Activated T-helper 1 cell treated with anti-CD3 and anti-CD28 coated beads, Interleukin-12 subunit alpha, Interleukin-12 subunit beta, Interleukin-2, Interleukin-4 antibody, amounts not matched to agents 30 ng/mL and 10 ng/mL and 1 ng/mL, durations not matched to agents 14 hours and 24 hours and 36 hours (primary cell): ENCODE measurements at places on chromosomes 3 and 15. TPM values are rescaled to one million over a fixed set of nuclear protein-coding genes. Genes with fewer than 3 reads are reported as not detected.

- H3K27ac ChIP-seq, result no peak overlapping the region
- H3K27me3 ChIP-seq, result peaks cover 1% of the 10 kb centered on the region
- no peak overlapping the region for H3K4me3 ChIP-seq
- H3K4me1 ChIP-seq, result no peaks in the 10 kb centered on the region
- no peak for DNase-seq
- H3K36me3 ChIP-seq, result no peaks in the 10 kb centered on the region
These were observed 94.3 kb upstream of the RNF7 start for GRCh38 chr3:141643796-141644195.

GRCh38 chr3:54874816-54875556 is 52.9 kb downstream of the LRTM1 start:
- no peaks in the 10 kb centered on the region for H3K36me3 ChIP-seq
- H3K4me3 ChIP-seq, result no peak overlapping the region
- no peaks in the 10 kb centered on the region for H3K4me1 ChIP-seq

- peak overlapping the region; percentile 15 for H3K27ac ChIP-seq
- peak overlapping the region; percentile 46 for H3K4me3 ChIP-seq
- H3K36me3 ChIP-seq, result peaks cover 38% of the 10 kb centered on the region
- no peak for DNase-seq
- peaks cover 58% of the 10 kb centered on the region for H3K4me1 ChIP-seq
- no peaks in the 10 kb centered on the region for H3K27me3 ChIP-seq
These were observed 6.3 kb downstream of the TBL1XR1 start for GRCh38 chr3:177190756-177191681.

- H3K27me3 ChIP-seq, result peaks cover 11% of the 10 kb centered on the region
- no peak for DNase-seq
- H3K4me3 ChIP-seq, result no peak overlapping the region
- H3K36me3 ChIP-seq, result no peaks in the 10 kb centered on the region
- H3K27ac ChIP-seq, result no peak overlapping the region
These were observed 62.9 kb downstream of the PLD1 start for GRCh38 chr3:171747223-171747920.

DNA sequence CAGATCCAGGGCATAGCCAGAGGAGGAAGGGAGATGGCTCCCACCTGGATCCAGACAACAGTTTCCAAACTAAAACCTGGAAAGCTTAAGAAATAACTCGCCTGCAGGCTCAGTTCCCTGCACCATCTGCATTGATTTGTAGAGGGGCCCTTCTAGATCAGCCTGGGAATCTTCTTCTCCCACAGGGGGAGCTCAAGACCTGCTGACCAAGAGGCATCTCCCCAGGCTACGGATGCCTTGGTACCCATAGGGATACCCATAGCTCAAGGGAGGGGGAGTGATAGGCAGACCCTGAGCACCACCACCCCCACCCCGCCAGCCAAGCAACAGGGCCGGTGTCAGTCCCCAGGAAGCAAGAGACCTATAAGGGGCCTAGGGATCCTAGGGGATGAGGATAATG is 28.0 kb upstream of the DCLK3 start:
- no peak overlapping the region for H3K27ac ChIP-seq
- peaks cover 17% of the 10 kb centered on the region for H3K27me3 ChIP-seq
- H3K36me3 ChIP-seq, result no peaks in the 10 kb centered on the region
- no peaks in the 10 kb centered on the region for H3K4me1 ChIP-seq

DNA sequence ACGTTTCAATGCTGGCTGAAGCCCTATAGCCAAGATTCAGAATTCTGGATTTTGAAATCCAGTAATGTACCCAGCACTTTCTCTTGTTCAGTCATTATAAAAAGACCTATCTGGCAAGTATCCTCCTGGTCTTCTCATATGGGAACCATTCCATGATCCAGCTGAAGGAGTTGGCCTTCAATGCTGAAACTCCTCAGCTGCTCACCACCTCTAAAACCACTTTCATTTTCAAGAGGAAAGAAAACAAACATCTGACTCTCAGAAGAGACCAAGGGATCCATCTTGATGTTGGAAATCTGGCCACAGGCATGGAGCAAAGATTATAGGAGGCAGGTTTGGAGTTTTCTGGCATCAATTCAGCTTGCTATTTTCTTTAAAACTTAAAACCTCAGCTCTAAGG is 235.4 kb downstream of the FMN1 start:
- H3K27ac ChIP-seq, result no peak overlapping the region
- DNase-seq, result no peak
- H3K4me3 ChIP-seq, result no peak overlapping the region
- no peaks in the 10 kb centered on the region for H3K4me1 ChIP-seq
- H3K36me3 ChIP-seq, result no peaks in the 10 kb centered on the region

DNA sequence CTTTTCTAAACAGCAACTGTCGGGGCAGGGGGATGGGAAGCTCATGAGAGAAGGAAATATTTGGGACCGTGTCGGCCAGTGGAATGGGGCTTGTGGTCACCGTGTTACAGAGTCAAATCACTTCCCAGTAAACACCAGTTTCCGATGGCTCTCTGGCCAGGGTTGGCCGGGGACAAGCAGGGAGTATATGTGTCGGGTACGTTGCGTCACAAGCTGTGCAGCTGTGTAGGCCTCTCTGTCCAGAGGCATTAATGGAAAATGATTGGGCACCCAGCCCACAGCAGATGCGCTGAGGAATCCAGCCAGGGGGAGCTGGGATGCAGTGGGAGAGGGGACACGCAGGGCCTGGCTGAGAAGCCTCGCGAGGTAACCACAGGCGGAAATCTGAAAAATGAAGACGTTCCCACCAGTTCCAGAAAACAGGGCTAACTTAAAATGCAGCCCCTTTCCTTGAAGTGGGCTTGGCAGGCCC is 15.8 kb upstream of the ALDH1A3 start:
- peaks cover 5% of the 10 kb centered on the region for H3K27me3 ChIP-seq
- H3K4me3 ChIP-seq, result no peak overlapping the region
- no peaks in the 10 kb centered on the region for H3K4me1 ChIP-seq
- H3K36me3 ChIP-seq, result no peaks in the 10 kb centered on the region
- H3K27ac ChIP-seq, result no peak overlapping the region
- no peak for DNase-seq

DNA sequence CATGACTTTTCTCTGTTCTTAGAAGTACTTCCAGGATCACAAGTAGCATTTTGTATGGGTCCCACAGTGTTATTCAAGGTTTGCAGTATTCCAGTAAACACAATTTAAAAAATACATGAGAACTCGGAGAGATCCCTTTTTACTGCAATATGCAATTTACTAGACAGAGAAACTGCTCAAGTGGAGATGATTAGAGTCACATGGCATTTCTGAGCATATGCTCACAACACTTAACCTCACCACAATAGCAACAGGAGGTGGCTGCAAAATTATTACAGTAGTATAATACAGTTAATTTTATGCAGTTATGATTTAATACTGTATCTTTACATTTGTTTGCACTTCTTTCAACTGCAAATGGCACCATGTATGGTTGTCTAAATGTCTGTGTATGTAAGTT is 87.5 kb downstream of the PIK3CB start:
- H3K27ac ChIP-seq, result no peak overlapping the region
- H3K36me3 ChIP-seq, result peaks cover 4% of the 10 kb centered on the region
- no peak for DNase-seq
- H3K4me3 ChIP-seq, result no peak overlapping the region
- no peaks in the 10 kb centered on the region for H3K27me3 ChIP-seq

DNA sequence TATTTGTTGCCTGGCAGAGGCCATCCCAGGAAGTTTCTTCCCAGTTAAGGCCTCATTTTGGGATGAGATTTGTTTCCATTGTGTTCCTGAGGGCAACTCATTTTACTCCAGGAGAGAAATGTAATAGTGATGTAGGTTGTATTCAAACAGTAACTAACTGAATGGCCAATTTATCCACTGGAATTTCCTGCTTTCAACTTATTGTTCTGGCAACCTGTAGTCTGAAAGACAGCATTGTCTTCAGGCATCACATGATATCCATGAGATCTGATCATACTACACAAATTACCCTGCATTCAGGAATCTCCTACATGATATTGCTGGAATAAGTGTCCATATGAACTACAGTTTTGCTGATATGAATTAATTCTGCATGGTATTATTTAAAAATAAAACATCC is 79.5 kb upstream of the FGF7 start:
- H3K27ac ChIP-seq, result no peak overlapping the region
- no peaks in the 10 kb centered on the region for H3K4me1 ChIP-seq
- DNase-seq, result no peak

DNA sequence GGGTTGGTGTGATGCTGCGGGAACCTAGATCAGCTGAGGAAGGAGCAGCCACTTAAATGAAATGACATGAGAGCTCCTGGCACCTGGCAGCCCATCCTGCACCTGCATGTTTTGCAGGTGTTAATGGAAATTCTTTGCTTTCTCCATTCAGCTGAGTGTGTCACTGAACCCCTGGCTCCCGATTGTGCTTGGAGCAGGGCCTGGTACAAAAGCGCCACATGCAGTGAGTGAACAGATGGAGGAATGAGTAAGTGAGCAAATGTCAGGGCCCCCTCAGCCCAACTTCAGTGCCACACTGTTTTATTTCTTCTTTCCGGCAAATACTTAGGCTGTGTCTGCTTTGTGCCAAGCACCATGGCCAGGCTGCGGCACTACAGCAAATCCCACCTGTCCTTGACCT is 132.2 kb downstream of the ASB7 start:
- H3K27me3 ChIP-seq, result peaks cover 12% of the 10 kb centered on the region
- H3K4me3 ChIP-seq, result no peak overlapping the region
- H3K36me3 ChIP-seq, result no peaks in the 10 kb centered on the region
- no peak overlapping the region for H3K27ac ChIP-seq

CHRNA7 gene
- total RNA-seq, result not detected in 2 replicates

RARB gene
- not detected in 2 replicates for total RNA-seq

HGD gene
- total RNA-seq, result 0.16 TPM in 1 of 2 replicates, not detected in the other

TM4SF18 gene
- not detected in 2 replicates for total RNA-seq

MUC13 gene
- not detected in 2 replicates for total RNA-seq

BUB1B gene
- 71.0 and 76.1 TPM in 2 replicates for total RNA-seq
